Dorsolateral prefrontal cortex (tissue), 122 donors: ENCODE measurements at places on chromosomes 13 and 19.

DNA sequence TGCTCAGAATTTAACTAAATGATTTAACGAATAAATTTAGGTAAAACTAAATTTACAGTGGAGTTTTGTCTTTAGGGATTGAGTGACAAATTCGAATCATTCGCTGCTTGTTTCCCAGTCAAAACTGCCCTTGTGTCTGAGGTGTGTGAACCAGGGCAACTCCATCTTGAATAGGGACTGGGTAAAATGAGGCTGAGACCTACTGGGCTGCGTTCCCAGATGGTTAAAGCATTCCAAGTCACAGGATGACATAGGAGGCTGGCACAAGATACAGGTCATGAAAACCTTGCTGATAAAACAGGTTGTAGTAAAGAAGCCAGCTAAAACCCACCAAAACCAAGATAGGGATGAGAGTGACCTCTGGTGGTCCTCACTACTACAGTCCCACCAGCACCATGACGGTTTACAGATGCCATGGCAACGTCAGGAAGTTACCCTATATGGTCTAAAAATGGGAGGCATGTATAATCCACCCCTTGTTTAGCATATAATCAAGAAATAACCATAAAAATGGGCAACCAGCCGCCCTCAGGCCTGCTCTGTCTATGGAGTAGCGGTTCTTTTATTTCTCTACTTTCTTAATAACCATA, 10.2 kb upstream of the ANKRD10 start:
- no peak for DNase-seq

DNA sequence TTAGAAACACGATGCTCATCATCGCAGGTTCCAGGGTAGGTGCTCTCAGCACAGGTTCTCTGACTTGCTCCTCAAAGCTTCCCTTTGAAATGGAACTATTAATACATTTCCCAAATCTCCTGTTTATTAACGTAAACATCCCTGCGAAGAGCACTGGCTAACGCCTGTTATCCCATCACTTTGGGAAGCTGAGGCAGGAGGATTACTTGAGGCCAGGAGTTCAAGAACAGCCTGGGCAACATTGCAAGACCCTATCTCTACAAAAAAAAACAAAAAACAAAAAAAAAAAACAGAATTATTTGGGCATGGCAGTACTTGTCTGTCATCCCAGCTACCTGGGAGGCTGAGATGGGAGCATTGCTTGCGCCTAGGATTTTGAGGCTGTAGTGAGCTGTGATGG, 18.7 kb downstream of the CEACAM16 start:
- DNase-seq: no peak

DNA sequence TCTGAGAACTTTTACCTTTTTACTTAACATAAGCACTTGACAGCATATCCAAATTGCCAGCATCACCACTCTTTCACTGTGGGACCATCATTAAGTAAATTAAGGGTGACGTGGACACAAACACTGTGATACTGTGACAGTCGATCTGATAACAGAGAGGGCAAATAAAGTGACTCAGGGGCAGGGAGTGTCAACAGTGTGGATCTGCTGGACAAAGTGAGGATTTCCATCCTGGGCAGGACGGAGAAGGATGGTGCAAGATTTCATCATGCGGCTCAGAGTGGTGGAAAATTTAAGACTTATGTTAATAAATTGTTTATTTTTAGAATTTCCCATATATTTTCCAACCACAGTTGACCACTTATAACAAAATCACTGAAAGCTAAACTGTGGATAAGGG, 60.0 kb upstream of the WDFY2 start:
- no peak for DNase-seq

DNA sequence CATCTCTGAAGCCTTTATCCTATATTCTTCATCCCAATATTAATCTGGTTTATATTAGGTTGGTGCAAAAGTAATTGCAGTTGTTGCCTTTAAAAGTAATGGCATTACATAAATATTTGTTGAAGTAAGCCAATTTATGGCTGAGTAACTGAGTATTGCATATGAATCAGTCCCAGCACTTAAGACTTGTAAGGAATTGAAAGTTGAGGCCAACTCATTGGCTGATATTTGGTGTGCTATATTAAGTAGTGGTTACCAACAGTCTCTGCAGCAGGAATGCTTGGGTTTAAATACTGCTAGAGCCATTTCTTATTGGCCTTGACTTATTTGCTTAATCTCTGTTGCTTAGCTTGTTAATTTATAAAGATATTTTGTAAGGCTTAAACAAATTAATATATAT, 460.7 kb downstream of the GPC6 start:
- DNase-seq: no peak

DNA sequence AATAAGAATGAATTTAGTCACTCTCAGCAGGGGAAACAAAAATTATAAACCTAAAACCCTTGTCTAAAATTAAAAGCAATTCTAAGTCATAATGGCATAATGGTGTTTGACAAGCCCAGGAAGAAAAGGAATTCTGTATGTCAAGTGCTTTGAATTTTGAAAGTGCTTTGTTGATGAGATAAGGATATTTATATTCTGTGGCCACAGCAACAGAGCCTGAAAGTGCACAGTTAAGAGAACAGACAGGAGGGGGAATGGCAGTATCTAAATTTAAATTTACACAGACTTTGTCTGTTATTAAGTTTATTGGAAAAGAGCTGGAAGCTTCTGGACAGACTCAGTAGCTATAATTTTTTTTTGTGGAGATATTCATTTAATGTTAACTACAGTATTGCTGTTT, 69.8 kb downstream of the OLFM4 start:
- DNase-seq: no peak

DNA sequence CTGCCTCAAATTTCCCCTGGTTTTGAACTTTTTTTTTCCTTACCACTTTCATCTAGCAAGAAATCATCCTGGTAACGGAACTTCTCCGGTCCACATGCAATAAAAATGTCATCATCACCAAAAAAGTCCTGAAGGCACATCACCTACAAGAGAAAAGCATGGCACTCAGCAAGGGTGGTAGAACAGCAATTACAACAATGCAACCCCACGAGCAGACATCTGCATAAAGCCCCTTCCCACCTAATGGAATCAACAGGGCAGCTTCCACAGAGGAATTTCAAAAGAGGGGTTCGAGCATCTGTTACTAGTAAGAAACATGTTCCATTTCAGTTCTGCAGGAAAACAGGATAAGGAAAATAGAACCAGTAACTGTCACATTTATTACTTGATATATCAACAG, 183.9 kb downstream of the DCLK1 start:
- DNase-seq: no peak

DNA sequence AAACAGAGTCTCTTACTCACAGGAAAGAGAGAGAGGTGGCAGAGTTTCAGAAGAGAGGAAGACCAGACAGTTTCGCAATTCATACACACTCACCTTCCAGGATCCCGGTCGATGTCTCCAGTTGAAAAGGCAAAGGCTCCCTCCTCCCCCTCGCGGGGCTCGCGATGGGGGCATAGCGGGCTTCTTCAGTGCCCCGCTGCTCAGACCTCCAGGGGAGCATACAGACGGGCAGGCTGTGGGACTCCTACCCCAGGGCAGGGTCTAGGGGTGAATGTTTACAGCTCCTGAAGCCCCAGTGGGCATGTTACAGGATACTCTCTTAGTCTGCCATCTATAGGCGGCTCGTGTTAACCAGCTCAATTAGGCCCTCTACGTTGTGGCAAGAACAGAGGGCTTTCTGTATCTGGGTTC, 139.2 kb downstream of the SLITRK5 start:
- no peak for DNase-seq

DNA sequence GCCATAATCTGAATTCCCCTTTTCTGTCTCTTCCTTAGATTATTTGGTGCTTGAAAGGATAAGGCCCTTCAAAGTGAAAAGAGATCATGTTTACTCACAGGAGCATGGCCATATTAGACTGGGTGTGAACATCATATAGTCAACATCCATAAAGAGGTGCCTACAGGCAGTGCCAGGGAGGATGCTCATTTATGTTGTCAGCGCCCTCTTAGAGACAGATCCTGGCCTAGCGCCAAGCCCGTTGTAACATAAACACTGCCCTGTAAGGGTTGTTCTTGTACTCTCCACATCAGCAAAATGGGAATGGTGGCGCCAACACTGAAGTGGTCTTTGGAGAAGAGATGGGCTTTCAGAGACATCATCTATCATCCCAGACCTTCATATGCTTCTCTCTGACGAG, 16.1 kb downstream of the PCDH8 start:
- no peak for DNase-seq

GRCh38 chr13:90352763-90353162, 994.7 kb upstream of the MIR17HG start:
- no peak for DNase-seq

- DNase-seq: no peak
Observed at GRCh38 chr13:33799950-33800592, 17.9 kb upstream of the RFC3 start.

DNA sequence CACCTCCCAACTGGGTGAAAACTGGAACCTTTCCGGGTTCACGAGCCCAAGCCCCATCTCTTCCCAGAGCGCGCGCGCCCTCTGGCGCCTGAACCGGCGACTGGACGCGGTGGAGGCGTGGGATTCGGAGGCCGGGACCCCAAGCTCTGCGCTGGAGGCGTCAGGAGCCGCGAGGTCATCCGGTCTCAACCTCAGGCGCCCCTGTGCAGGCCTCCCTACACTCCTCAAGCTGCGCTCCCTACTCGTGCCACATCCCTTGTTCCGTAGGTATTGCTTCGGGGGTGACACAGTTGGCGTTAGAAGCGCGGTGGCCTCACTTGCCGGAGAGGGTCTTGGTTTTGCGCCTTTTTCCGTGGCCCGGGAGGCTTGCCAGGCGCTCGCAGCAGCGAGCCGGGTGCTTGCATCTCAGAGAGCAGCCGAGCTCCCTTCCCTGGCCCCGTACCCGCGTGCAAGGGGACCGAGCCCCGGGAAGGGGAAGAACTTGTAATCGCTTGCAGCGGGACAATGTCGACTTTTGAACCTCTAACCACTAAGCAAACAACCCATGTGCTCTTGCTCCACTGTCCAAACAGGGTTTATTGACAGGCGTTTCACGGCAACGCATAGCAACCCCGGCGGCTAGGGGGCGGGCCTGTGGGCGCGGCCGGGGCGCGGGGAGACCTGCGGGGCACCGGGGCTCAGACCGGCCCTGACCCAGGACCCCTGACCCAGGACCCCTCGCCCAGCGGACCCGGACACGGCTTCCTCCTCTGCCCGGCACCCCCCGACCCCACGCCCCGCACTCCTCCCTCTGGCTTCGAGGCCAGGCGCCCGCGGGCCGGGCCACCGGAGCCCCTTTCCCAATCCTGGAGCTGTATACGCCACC, 8.5 kb downstream of the CDX2 start:
- no peak for DNase-seq
